NCI-H1048 (cell line): ENCODE measurements at places on chromosomes 1 and 21.

DNA sequence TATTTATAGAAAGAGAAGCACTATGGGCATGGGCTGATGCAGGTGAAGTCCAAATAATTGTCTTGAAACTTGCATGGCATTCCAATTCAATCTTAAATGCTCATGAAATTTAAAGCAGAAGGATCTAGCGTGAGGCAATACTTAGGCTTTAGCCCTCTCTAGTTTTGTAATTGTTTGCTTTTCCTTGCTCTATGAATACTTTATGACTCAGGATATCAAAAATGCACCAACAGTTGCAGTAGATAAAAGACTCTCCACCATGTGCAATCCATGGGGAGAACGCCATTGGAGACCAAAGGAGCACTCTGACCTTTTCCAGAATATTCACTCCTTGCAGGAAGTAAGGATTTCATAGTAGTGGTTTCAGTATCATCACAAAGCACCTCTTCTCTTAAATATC, 436.4 kb downstream of the LRRIQ3 start:
- DNase-seq = no peak

DNA sequence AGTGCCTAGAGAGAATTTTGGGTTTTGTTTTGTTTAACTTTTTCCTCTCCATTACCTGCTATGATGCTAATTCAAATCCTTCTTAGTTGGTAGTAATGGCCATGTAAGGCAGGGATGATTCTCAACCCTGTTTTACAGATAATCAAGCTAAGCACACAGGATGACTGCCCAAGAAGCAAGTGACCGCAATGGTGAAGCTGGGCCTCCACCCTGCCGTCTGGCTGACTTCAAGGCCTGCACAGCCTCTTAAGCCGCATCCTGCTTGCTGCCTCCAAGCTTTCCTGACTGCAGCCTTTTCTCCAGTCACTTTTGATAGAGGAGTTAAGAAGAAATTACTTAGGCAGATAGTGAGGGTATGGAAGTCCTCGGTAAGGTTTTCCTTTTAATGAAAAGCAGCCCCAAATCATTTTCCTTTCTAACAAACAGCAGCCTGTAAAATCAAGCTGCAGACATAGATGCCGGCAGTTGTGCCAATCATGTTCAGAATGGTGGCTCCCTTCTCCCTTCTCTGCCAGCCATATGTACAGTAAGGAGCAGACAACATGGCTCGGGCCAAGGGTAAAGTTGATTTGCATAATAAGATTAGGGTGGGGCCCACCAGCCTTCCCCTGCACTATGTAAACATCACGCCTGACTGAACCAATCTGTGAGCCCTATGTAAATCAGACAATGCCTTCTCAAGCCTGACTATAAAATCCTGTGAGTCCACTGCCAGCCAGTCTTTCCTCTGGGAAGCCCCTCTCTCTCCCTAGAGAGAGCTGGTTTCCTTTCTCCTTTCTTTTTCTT, 8.8 kb upstream of the CTBS start:
- peak; percentile 91 for DNase-seq

DNA sequence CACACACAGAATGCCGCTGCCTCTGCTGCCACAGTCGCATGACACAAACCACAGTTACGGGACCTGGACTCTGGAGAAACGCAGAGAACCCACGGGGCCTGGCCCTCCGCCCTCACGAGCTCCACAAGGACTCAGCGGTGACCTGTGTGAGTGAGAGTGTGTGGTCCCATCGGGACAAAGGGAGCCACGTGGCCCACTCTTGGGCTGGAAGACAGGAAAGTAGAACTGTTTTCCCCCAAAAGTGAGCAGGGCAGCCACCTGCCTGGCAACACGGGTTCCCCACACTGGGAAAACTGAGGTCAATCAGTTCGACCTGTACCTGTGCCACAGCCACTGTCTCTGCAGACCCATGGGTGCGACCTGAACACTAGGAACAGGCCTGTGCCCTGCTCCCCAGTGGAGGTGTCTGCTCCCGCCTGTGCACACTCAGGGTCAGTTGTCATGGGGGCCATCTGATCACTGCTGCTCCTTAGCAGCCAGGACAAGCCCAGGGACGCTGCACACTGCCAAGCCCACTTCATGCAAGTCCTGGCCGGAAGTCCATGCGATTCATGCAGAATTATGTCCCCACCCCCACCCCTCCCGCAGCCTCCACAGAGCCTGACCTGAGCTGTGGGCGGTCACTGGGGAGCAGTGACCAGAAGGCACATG, 54.4 kb upstream of the ADARB1 start:
- no peak for DNase-seq

- no peak for DNase-seq
These were observed 39.4 kb downstream of the HSF2BP start for GRCh38 chr21:43619856-43620255.

DNA sequence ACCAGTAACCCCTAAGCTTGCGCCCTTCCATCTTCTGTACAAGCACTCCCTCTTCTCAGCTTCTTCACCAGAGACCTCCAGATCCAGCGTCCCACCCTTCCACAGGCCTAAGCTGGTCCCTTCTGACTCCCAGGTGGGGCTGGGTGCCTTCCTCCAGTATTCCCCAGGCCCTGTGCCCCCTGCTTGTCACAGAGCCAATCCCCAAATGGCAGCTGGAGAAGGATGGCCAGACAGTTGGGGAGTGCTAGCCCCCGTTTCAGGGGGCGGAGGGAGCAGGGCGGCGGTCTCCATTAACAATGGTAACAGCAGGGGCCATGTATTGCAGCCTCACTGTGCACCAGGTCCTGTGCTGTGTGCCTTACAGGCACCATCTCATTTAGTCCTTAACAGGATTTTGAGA, 85.7 kb downstream of the KCNN3 start:
- DNase-seq = no peak

GRCh38 chr1:224623743-224624333, 7.7 kb downstream of the CNIH3 start:
- DNase-seq = no peak

GRCh38 chr1:36534711-36535412, 52.1 kb upstream of the CSF3R start:
- DNase-seq = no peak

DNA sequence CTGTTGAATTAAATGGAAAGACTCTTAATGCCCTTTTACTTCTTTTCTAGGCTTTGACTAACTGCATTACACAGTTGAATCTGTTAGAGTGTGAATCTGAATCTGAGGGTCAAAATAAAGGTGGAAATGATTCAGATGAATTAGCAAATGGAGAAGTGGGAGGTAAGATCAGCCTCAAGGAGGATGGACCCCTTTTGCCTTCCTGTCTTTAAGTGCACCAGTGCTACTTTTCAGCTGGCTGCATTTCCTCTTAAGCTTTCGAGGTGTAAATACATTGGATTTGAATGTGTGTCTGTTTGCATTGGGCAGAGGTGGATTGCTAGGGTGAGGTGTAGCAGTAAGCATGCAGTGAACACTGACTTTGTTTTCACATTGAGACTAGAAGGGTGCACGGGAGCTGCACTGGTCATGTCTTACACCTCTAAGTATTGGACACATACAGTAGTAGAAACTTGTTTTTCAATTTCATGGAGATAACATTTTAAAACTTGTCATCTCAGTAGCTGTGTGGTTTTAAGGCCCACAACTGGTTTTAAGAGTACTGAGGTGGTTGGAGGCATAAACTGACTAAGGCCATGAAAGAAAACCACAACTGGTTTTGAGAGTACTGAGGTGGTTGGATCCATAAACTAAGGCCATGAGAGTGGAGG, 35.4 kb downstream of the MIA3 start:
- DNase-seq = no peak

- DNase-seq = peak; percentile 76
These were observed at the start of gene CAPZB for GRCh38 chr1:19485362-19486187. TSS of gene CAPZB (minus strand) at chr1:19485539. CDS start at chr1:19485438, 101 bp downstream.

- no peak for DNase-seq
These were observed 107.7 kb downstream of the MAB21L3 start for GRCh38 chr1:116218922-116219321.

DNA sequence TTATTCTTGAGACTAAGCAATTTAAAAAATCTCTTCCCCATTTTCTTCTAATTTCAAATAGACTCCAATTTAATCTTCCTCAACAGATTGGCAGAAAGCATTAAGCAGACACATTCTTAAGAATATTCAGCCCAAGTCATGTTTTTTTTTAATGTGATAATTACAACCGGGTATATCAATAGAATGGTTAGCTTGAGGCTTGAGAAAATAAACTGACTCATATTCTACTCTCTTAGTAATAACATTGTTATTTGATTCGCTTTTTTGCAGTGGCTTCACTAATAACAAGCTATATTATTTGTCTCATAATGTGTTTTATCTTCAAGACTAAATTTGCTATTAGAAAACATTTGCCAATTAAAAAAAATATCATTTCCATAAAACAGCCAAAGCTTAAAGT, 488.6 kb upstream of the RGS18 start:
- no peak for DNase-seq

DNA sequence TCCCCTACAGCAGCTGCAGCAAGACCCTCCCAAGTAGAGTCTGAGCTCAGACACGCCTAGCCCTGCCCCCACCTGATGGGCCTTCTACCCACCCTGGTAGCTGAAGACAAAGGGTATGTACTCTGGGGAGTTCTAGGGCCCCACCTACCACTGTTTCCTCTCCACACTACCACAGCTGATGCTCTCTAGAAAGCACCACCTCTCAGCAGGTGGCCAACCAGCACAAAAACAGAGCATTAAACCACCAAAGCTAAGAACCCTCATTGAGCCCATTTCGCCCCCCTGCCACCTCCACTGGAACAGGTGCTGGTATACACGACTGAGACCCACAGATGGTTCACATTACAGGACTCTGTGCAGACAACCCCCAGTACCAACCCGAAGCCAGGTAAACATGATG, 258.9 kb downstream of the SETD4 start:
- DNase-seq = no peak

DNA sequence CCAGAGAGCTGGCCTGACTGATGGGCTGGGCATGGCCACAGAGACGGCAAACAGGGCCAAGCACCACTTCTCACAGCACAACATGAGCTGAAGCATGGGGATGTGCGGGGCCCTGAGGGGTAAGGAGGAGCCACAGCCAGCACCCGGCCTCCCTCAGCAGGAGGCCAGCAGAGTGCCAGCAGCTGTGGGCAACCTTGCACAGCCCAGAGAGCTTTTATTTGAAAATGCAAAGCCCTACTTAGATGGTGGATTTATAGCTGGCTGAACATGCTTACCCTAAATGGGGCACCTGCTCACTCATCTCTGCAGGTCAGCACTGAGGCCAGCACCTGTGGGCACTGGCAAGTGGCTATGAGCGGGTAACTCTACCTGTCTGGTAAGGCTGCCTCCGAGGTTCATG, 44.1 kb downstream of the SLC66A1 start:
- no peak for DNase-seq

DNA sequence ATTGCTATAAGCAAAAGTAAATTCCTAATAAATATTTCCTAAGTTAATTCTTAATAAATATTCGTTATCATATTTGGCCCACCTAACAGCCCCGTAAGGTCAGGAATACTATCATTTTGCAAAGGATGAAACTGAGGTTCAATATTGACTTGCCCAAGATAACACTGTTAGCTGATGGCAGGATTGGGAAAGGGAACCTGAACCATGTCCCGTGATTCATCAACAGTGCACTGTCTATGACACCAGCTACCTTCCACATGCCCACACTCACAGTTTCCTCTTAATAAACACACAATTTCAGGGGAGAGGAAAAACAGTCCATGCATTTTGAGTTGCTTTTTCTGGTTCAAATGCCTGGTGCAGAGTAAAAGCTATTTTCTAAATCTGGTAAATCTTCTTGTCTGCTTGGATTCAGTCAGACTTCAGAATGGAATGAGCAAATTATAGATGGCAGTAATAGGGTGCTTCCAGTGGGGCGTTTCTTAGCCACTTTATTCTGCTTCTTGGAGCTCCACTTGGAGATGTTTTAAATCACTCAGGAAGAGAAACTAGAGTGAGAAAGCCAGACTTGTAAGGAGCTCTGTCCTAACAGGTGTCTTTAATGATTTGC, 354.6 kb downstream of the PDE4B start:
- no peak for DNase-seq

GRCh38 chr1:168468822-168469221, 75.0 kb downstream of the XCL2 start:
- no peak for DNase-seq

DNA sequence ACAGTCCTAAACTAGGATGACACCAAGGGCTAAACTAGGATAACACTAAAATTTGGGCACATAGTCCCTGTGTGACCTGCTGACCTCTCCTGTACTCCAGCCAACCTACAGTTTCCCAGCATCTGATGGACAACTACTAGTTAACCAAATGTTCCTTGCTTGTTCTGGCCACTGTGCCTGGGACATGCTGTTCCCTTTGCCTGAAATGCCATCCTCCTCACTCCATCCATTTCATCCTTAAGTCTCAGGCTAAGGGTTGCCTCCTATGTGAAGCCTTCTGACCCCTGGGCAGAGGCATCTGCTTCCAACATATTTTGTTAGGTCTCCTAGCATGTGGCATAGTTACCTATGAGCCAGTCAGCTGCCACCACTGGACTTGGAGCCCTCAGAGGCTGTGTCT, 204.9 kb upstream of the JUN start:
- DNase-seq = no peak

- DNase-seq = no peak
These were observed 28.6 kb downstream of the COL6A1 start for GRCh38 chr21:46009951-46010705.

- DNase-seq = no peak
These were observed 24.4 kb downstream of the RCAN1 start for GRCh38 chr21:34590520-34590919.

GRCh38 chr1:33119050-33119449, 38.1 kb downstream of the AZIN2 start:
- no peak for DNase-seq

- DNase-seq = no peak
These were observed 37.9 kb upstream of the LRIG2 start for GRCh38 chr1:113035086-113035485.

DNA sequence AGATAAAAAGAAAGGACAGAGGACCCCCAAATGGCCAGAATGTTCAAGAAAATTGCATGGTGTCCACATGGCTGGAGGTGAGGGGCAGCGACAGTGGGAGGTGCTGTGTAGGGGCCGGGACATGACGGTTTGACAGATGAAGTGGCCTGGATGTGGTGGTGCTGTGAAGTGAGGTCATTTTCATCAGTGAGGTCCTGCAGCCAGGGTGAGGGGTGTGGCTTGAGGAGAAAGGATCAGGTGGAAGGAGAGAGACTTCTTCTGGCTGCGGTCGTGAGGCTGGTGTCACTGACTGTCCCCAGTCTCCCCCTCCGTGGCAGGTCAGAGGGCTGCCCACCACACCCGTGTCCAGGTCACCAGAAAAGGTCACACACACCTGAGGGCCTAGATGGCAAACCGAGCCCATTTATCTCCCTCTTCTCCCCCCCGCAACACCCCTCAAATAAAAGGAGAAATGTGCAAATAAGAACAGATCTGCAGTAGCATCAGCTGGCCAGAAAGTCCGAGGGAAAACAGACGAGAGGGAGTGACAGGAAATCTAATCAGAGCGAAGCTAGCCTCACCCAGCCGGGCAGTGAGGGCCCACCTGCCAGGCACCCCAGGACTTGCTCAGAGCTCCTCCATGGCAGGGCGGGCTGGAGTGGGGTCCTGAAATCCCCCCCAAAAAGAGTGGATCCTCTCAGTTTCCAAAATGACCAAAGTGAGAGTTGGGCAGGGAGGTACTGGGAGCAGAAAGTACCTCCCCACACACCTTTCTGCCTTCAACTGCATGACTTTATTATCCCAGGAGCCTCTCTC, 148.5 kb upstream of the EDN2 start:
- no peak for DNase-seq

GRCh38 chr1:205568469-205569361, 63.1 kb downstream of the ELK4 start:
- DNase-seq = no peak
